ENCODE measurements at places on chromosomes 5 and 9.

GRCh38 chr9:120935383-120935857 is 8.8 kb upstream of the TRAF1 start:
- DNase-seq = peak; percentile 36
- H3K36me3 ChIP-seq = peaks cover 2% of the 10 kb centered on the region
- peak overlapping the region; percentile 93 for H3K27ac ChIP-seq
- H3K27me3 ChIP-seq = no peaks in the 10 kb centered on the region
- H3K4me3 ChIP-seq = peak overlapping the region; percentile 34

- no peak for DNase-seq
- H3K27me3 ChIP-seq = no peaks in the 10 kb centered on the region
- H3K36me3 ChIP-seq = peaks cover 6% of the 10 kb centered on the region
- H3K27ac ChIP-seq = peak overlapping the region; percentile 87
These were observed 3.3 kb upstream of the RNF44 start for GRCh38 chr5:176540476-176540899.

GRCh38 chr9:87441251-87441650 is 56.4 kb upstream of the DAPK1 start:
- H3K4me3 ChIP-seq = no peak overlapping the region
- no peaks in the 10 kb centered on the region for H3K36me3 ChIP-seq
- peaks cover 5% of the 10 kb centered on the region for H3K4me1 ChIP-seq

GRCh38 chr5:175894793-175895192 is 23.4 kb downstream of the CPLX2 start:
- DNase-seq = no peak
- H3K4me1 ChIP-seq = peaks cover 20% of the 10 kb centered on the region
- H3K4me3 ChIP-seq = no peak overlapping the region
- H3K27ac ChIP-seq = no peak overlapping the region
- H3K36me3 ChIP-seq = no peaks in the 10 kb centered on the region

DNA sequence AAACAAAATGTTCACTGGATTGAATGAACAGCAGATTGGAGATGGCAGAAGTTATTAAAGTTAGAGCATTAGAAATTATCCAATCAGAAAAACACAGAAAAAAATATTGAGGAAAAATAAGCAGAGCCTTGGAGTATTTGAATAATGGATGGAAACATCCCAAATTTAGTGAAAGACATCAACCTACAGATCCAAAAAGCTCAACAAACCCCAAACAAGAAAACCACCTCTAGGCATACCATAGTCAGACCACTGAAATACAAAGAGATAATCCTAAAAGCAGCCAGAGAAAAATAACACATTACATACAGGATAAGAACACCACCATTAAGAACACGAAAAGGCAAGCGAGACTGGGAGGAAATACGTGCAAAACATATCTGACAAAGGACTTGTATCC is 5.2 kb downstream of the INIP start:
- H3K36me3 ChIP-seq = peaks cover 30% of the 10 kb centered on the region
- no peak overlapping the region for H3K4me3 ChIP-seq
- DNase-seq = no peak
- no peak overlapping the region for H3K27ac ChIP-seq
- no peaks in the 10 kb centered on the region for H3K27me3 ChIP-seq
- peaks cover 53% of the 10 kb centered on the region for H3K4me1 ChIP-seq

- H3K4me1 ChIP-seq = peaks cover 4% of the 10 kb centered on the region
- DNase-seq = no peak
- no peak overlapping the region for H3K4me3 ChIP-seq
- H3K27me3 ChIP-seq = peaks cover 2% of the 10 kb centered on the region
These were observed 105.3 kb upstream of the PIK3R1 start for GRCh38 chr5:68110264-68110663.

DNA sequence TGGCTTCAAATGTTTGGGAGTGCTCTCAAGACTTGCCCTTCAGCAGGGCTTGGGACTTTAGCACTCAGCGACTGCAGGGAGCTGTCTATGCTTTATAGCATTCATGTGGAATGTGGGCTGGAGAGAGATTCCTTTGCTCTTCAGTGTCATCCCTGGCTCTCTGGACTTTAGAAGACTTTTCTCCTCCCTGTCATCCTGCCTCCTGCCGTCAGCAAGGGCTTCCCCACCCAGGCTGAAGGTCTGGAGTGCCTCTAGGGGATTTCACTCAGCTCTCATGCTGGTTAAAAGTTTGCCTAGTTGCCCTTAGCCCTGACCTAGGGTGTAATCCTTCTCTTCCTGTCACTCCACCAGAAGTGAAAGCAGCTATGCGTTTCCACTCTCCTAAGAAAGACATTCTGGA is 210.9 kb downstream of the FRMD3 start:
- H3K27me3 ChIP-seq = no peaks in the 10 kb centered on the region
- H3K36me3 ChIP-seq = no peaks in the 10 kb centered on the region
- no peak overlapping the region for H3K27ac ChIP-seq
- H3K4me1 ChIP-seq = no peaks in the 10 kb centered on the region

DNA sequence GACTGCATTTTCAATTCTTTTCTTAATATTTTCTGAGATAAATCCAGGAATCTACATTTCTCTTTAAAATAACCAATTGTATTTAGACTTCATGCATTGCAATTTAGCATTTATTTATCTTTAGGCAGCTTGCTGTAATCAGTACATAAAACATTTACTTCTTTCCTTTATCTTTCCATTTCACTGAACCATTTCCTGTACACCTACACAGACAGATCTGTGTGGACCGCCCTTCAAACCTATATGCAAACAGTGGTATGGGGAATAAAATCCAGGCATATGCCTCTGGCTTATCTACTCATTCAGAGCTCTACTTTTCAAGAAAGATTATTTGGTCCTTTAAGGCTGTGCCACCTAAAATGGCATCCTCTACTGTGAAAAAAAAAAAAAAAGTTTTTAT is 640.0 kb downstream of the MAT2B start:
- H3K27ac ChIP-seq = no peak overlapping the region
- DNase-seq = no peak
- H3K36me3 ChIP-seq = no peaks in the 10 kb centered on the region
- no peak overlapping the region for H3K4me3 ChIP-seq
- no peaks in the 10 kb centered on the region for H3K27me3 ChIP-seq

DNA sequence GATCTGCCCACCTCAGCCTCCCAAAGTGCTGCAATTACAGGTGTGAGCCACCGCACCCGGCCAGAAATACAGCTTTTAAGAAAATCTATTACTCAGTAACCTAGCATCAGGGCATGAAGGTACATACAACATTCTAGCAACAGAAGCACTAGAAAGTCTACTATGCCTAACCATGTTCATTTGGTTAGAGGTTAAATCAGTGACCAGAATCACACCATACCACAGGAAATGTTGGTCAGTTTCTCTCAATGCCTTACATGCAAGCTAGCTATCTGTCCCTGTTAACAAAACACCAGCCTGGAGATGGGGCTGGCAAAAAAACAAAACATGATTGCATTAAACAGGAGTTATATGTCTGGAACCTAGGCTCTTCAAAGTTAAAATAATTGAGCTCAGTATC is 104.1 kb downstream of the STRBP start:
- DNase-seq = no peak
- H3K36me3 ChIP-seq = peaks cover 7% of the 10 kb centered on the region
- H3K27me3 ChIP-seq = no peaks in the 10 kb centered on the region
- H3K27ac ChIP-seq = no peak overlapping the region
- peaks cover 4% of the 10 kb centered on the region for H3K4me1 ChIP-seq

GRCh38 chr5:100043475-100043874 is 491.7 kb upstream of the FAM174A start:
- H3K27me3 ChIP-seq = no peaks in the 10 kb centered on the region
- H3K36me3 ChIP-seq = no peaks in the 10 kb centered on the region
- H3K4me3 ChIP-seq = no peak overlapping the region
- H3K27ac ChIP-seq = no peak overlapping the region

DNA sequence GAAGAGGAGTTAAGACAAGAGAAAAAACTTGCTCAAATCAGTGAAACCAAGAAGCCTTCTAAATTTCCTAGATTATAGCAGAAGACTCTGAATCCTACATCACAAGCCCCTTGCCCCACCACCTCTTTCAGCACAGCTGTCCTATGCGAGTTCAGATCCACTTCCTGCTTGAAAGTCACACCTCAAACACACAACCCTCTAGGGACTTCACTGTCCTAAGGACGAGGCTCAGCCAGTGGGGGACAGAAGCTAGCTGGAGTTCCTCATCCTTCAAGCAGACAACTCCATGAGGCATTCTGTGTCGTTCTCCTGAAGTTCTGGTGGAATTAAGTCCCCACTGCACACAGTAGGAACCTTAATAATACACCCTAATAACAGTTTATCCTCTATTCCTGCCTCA is 44.3 kb downstream of the NRG2 start:
- H3K27ac ChIP-seq = no peak overlapping the region
- no peaks in the 10 kb centered on the region for H3K4me1 ChIP-seq
- H3K36me3 ChIP-seq = no peaks in the 10 kb centered on the region
- H3K27me3 ChIP-seq = peaks cover 41% of the 10 kb centered on the region

- H3K27me3 ChIP-seq = peaks cover 6% of the 10 kb centered on the region
- H3K4me1 ChIP-seq = no peaks in the 10 kb centered on the region
- no peak overlapping the region for H3K4me3 ChIP-seq
- H3K36me3 ChIP-seq = no peaks in the 10 kb centered on the region
- no peak overlapping the region for H3K27ac ChIP-seq
- DNase-seq = no peak
These were observed 52.8 kb upstream of the EGFL7 start for GRCh38 chr9:136609838-136610311.

DNA sequence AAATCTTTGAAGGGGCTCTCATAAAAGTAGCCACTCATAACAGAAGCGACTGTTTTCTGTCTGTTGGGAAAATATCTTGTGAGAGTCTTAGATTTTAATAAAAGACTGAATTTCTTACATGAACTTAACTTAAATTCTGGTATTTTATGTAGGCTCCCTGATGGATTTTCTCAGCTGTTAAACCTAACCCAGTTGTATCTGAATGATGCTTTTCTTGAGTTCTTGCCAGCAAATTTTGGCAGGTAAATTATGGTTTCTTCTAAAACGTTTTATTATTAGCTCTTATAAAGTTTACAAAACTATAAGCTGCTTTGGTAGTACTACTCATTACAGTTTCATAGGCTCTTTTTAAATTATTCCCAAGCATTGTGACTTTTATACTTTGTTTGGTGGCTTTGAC is 87.0 kb downstream of the ERBIN start:
- no peak overlapping the region for H3K27ac ChIP-seq
- H3K27me3 ChIP-seq = no peaks in the 10 kb centered on the region
- DNase-seq = no peak
- peaks cover 22% of the 10 kb centered on the region for H3K36me3 ChIP-seq

- no peaks in the 10 kb centered on the region for H3K36me3 ChIP-seq
- peaks cover 2% of the 10 kb centered on the region for H3K27me3 ChIP-seq
- no peak for DNase-seq
- H3K4me1 ChIP-seq = no peaks in the 10 kb centered on the region
- H3K27ac ChIP-seq = no peak overlapping the region
These were observed 657.9 kb downstream of the TLR4 start for GRCh38 chr9:118362123-118362522.

- H3K4me3 ChIP-seq = no peak overlapping the region
- no peaks in the 10 kb centered on the region for H3K4me1 ChIP-seq
- H3K36me3 ChIP-seq = no peaks in the 10 kb centered on the region
- DNase-seq = no peak
- H3K27me3 ChIP-seq = no peaks in the 10 kb centered on the region
These were observed 756.1 kb downstream of the DNAH5 start for GRCh38 chr5:13188371-13188770.

- no peak for DNase-seq
- H3K27me3 ChIP-seq = peaks cover 2% of the 10 kb centered on the region
These were observed 6.6 kb downstream of the GADD45G start for GRCh38 chr9:89611425-89611824.

DNA sequence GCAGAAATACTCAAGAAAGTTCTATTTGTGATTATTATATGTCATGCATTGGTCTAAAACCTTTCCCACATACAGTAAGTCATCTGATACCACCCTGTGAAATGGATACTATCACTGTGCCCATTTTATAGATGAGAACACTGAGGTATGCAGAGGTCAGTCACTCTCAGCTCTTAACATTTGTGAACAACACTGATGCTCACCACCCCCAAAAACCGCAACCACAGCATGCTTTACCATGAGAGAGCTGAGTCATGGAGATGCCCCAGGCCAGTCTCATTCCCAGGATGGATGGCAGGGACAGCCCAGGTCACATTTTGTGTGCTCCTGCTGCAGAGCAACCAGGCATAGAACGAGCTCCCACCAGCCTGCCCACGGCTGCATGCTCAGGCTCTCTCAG is 53.5 kb upstream of the IRX1 start:
- no peak overlapping the region for H3K4me3 ChIP-seq
- H3K36me3 ChIP-seq = no peaks in the 10 kb centered on the region
- DNase-seq = no peak
- H3K27me3 ChIP-seq = no peaks in the 10 kb centered on the region
- no peak overlapping the region for H3K27ac ChIP-seq

DNA sequence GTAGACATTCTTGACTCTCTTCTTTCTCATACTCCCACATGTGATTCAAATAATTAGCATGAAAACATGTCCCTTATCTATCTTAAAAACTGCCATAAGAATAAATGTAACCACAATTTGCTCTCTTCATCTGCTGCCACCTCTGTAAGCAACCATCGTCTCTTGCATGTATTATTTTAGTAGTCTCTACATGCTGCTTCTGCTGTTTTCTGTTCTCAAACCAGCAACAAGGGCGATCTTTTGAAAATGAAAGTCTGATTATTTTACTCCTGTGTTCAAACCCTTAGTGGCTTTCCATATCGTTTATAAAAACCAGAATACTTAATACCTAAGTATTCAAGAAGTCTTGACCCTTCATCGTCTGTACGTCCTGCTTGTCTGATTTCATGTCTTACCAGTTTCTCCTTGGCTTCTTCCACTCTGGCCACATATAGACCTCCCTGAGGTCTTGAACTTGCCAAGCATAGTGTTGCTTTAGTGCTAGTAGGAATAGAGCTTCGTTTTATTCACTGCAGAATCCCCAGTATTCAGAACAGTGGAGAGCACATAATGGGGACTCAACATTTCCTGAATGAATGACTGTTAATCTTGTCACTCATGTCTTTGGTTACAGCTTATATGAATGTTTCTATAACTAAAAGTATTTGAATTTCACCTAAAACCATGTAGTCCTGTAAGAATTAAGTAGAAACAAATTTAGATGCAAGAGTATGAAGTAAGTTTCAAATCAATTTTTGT is 10.6 kb downstream of the CDC42SE2 start:
- H3K4me3 ChIP-seq = peak overlapping the region; percentile 65
- H3K4me1 ChIP-seq = peaks cover 85% of the 10 kb centered on the region
- peak overlapping the region; percentile 94 for H3K27ac ChIP-seq
- peaks cover 48% of the 10 kb centered on the region for H3K36me3 ChIP-seq

- H3K27me3 ChIP-seq = peaks cover 18% of the 10 kb centered on the region
- no peak overlapping the region for H3K4me3 ChIP-seq
- no peak overlapping the region for H3K27ac ChIP-seq
These were observed 385.8 kb downstream of the EFNA5 start for GRCh38 chr5:107284822-107285525.

- H3K36me3 ChIP-seq = no peaks in the 10 kb centered on the region
- no peak overlapping the region for H3K4me3 ChIP-seq
- peaks cover 2% of the 10 kb centered on the region for H3K27me3 ChIP-seq
- H3K27ac ChIP-seq = no peak overlapping the region
These were observed 306.4 kb downstream of the NTRK2 start for GRCh38 chr9:84975926-84976325.

- H3K36me3 ChIP-seq = peaks cover 12% of the 10 kb centered on the region
- H3K4me3 ChIP-seq = peak overlapping the region; percentile 19
- H3K27me3 ChIP-seq = no peaks in the 10 kb centered on the region
- peaks cover 39% of the 10 kb centered on the region for H3K4me1 ChIP-seq
- peak; percentile 64 for DNase-seq
These were observed 17.4 kb upstream of the CAMSAP1 start for GRCh38 chr9:135924628-135925338.

- no peak overlapping the region for H3K27ac ChIP-seq
- no peak for DNase-seq
- no peaks in the 10 kb centered on the region for H3K36me3 ChIP-seq
- H3K4me1 ChIP-seq = no peaks in the 10 kb centered on the region
- no peak overlapping the region for H3K4me3 ChIP-seq
These were observed 175.6 kb downstream of the TMEM161B start for GRCh38 chr5:88092958-88093605.
